ENCODE measurements at places on chromosomes 3 and 15. TPM values are rescaled to one million over a fixed set of nuclear protein-coding genes. Genes with fewer than 3 reads are reported as not detected.

Gene MESD
- total RNA-seq = 17.8 TPM

Gene CEP19
- total RNA-seq = 1.4 TPM

Gene NRG4
- not detected for total RNA-seq

Gene GOLGA6L6
- total RNA-seq = not detected

Gene GOLGA8Q
- total RNA-seq = 7.5 TPM

Gene COL7A1
- 3.9 TPM for total RNA-seq

Gene GUCA1C
- total RNA-seq = not detected

Gene PLAAT1
- not detected for total RNA-seq

Gene DGKG
- total RNA-seq = 134 TPM

Gene SERPINI2
- total RNA-seq = not detected

Gene RYR3
- 3.5 TPM for total RNA-seq

Gene NIPA2
- 40.0 TPM for total RNA-seq

Gene ITIH4
- total RNA-seq = 2.0 TPM

Gene MAGEF1
- total RNA-seq = 36.9 TPM

Gene BCL2A1
- total RNA-seq = not detected

Gene EFCAB12
- not detected for total RNA-seq

Gene COL6A5
- 0.04 TPM for total RNA-seq

Gene PDZRN3
- total RNA-seq = 305 TPM

Gene FBXW12
- not detected for total RNA-seq

Gene CD200R1
- 0.78 TPM for total RNA-seq

Gene MUC13
- not detected for total RNA-seq

Gene FSD2
- not detected for total RNA-seq

Gene CMTM7
- 6.6 TPM for total RNA-seq

Gene SLC6A1
- not detected for total RNA-seq

Gene HACL1
- total RNA-seq = 17.0 TPM

Gene CCDC13
- total RNA-seq = 6.9 TPM

Gene CCR3
- total RNA-seq = not detected

Gene FANCD2OS
- 0.77 TPM for total RNA-seq

Gene GRK7
- not detected for total RNA-seq

Gene OSTN
- not detected for total RNA-seq

Gene EPHA3
- total RNA-seq = 17.9 TPM

Gene ITPR1
- total RNA-seq = 195 TPM

Gene SAMD7
- total RNA-seq = not detected

Gene CD96
- 1.2 TPM for total RNA-seq

Gene EXD1
- total RNA-seq = not detected

Gene BCHE
- 96.2 TPM for total RNA-seq

Gene TGM5
- total RNA-seq = 0.31 TPM

Gene CCR1
- 12.3 TPM for total RNA-seq

All from gastroesophageal sphincter (tissue), 4 donors.